ENCODE measurements at places on chromosomes 11 and 22.

- DNase-seq, result no peak
Measured at GRCh38 chr11:22344081-22344480, 5.9 kb downstream of the SLC17A6 start.

- DNase-seq, result no peak
Measured at GRCh38 chr11:22957786-22958185, 97.5 kb upstream of the CCDC179 start.

GRCh38 chr22:37609240-37610152 lies 862 bp downstream of the GGA1 start:
- no peak for DNase-seq

- no peak for DNase-seq
Measured at GRCh38 chr11:112617098-112617425, 344.2 kb upstream of the NCAM1 start.

DNA sequence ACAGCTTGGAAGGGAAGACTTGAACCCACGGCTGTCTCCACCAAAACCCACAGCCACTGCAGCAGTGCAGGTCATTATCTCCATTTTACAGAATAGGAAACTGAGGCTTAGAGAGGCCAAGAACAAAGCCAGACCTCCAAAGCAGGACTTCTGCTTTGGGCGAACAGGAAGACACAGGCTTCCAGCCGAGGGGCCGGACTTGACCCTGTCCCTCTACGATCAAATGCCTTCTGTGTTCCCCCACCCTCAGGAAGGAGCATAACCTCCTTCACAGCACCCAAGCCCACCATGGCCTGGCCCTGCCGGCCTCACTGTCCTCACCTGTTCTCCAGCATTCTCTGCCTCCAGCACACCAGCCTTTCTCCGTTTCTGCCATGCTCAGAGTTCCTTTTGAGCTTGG lies 15.8 kb downstream of the IGLL1 start:
- DNase-seq, result no peak

DNA sequence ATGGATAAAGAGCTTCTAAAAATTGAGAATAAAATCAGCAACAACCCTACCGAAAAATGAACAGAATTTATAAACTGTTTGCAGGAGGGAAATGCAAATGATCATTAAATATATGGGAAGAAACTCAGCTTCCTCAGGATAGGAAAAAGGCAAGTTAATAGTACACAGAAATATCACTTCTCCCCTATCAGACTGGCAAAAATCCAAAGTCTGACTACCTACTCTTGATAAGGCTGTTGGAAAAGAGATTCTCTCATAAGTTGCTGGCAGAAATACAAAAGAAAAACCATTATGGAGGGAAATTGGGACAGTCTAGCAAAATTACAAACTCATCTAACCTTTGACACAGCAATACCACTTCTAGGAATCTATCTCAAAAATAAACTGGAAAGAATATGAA lies 100.9 kb upstream of the LDLRAD3 start:
- no peak for DNase-seq

- no peak for DNase-seq
Measured at GRCh38 chr11:31509051-31509428, 382 bp downstream of the IMMP1L start.

DNA sequence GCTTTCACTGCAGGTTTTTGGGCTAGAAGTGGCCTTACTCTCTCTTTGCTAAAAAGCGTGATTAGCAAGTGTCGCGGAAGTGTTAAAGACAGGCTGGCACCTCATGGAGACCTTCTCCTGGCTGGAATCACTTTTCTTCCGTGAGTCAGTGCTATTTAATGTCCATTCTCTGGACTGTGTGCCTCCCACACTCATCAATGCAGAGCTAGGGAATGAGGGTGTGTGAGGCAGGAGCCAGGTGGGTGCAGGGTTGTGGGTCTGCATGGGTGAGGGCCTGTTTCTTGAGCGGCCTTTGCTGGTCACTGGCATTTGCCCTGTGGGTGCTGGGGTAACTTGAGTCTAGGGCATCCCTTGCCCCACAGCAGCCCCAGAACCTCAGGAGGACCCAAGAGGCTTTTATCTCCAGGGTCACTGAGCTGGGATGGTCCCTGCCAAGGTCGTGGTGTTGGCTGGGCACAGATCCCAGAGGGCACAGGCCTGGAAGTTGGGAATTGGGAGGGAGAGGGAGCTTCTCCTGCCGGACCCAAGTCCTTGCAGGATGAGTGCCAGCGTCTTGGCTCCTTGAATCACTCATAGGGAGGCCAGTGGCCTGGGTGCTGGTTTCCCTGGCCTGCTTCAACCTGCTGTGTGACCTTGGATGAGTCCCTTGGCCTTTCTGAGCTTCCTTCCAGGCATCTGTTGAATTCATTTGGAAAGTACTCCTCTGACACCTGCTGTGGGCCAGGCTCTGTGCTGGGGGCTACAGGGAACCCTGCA lies 30.0 kb downstream of the KIAA1671 start:
- DNase-seq, result no peak

- DNase-seq, result no peak
Measured at GRCh38 chr22:39309881-39310714, 9.3 kb downstream of the RPL3 start.

DNA sequence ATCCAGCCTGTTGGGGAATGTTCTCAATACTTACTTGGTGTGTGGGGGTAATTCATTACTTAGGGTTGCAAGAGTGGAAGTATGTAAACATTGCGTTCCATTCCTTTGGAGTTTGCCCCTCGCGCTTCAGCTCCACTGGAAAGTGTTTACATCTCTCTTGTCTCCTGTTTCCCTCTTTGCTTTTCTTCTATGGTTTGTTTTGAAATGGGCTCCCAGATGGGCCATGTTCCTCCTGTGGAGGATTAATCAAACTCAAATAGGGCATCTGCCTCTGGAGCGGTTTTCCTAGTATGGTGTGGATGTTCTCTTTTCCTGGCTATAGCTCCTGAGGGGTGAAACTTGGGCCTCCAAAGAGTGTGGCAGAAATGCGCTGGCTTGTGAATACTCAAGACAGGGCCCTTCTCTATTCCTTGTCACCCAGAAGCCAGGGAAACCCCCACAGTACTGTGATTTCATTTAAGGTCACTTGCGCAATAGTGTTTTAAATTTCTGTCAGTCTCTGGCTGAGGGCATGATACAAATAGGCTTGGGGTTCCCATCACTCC lies 51.9 kb downstream of the CD44 start:
- no peak for DNase-seq

- DNase-seq, result no peak
Measured at GRCh38 chr11:2160736-2161259, at the start of gene INS. INS (minus strand) TSS chr11:2161209; CDS start chr11:2160971, 238 bp downstream.

DNA sequence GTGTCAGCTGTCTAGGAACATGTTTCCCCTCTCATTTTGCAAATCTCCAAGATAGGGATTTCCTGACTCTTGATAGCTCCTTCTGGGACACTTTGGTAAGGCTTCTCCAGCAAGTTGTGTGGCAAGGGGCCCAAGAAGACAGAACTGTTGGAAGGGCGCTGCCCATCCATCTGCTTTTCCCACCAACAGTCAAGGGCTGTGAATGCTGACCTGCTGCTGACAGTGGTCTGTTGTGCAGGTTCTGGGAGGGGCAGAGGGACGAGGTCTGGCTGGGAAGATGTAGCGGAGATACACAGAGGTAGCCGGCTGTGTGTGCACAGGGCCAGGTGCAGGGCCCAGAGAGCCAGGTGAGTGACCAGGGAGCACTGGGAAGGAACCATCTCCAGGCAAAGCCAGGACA lies 12.2 kb downstream of the BCR start:
- no peak for DNase-seq

GRCh38 chr11:45083544-45084087 lies 62.8 kb upstream of the PRDM11 start:
- DNase-seq, result no peak

- DNase-seq, result no peak
Measured at GRCh38 chr22:50716290-50717024, 21.5 kb upstream of the ACR start.

GRCh38 chr22:46592390-46592872 lies 27.8 kb upstream of the GRAMD4 start:
- no peak for DNase-seq

DNA sequence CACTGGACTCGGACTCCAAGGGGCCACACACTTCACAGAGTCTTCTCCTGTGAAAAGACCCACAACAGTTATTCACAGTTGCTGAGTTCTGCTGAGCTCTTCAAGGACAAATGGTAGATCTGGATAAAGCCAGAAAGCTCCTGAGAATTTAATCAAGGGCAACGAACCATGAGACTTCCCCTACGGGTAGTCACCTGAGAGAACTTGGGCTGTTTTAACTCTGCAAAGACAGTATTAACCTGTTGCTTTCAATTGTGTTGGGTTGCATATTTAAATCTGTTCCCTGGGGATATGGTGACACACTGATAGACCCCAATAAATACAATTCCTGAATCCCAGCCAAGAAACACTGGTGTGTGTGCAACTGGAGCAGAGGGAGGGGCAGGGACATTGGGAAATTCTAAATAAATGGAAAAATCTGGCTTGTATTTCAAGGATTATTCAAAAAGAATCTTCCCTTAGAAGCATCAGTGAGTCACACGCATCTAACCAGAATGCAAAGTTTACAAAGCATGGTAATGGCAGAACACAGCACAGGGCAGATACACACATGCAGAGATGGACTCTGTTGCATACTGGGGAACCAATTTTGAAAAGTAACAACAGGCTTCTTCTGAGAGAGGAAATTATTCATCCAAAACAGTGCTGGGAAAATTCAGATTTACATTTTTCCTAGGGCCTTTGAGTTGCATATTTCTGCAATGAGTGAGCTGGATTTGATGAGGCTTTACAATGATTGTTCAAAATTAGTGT lies 4.0 kb downstream of the KCNJ1 start:
- no peak for DNase-seq

DNA sequence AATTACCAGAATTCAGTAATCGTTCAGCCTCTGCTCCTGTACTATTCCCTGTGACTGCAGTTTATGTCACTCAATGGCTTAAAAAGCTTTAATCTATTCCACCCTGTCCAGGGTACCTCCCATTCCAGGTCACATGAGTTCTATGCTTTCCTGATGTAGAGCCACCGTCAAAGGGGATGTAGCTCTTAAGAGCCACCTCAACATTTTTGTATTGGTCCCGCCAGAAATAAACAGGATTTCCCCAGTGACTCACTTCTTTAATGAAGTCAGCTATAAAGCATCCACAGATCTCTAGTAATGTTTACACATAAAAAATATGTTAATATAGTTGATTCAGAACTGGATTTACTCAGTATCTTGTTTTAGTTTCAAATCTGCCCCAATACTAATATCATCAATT lies 1.3 kb upstream of the OR8D1 start:
- DNase-seq, result no peak

DNA sequence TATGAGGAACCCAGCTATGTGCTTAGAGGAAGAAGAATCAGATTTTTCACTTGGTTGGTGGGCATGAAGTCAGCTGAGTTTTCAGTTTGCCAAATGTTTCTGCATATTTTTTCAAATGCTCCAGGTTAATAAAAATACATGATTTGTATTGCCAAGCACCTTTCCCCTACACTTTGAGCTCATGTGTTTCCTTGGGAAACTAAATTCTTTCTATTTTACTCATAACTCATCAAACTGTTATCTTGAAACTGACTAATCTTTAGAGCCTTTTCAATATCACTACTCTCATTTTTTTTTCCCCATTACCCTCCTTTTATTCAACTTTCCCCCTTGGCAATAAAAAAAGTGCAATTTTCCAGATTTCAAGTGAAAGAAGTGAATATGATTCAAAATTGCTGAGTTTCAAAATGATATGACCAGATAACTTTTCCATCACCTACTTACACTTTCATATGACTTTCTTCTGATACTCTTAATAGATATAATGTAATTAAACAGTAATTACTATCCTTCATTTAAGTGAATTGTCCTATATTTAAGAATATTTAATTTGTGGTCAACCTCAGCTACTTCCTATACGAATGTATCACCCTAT lies 91.9 kb upstream of the SOX6 start:
- no peak for DNase-seq
